ENCODE measurements at places on chromosomes 7 and 10.

GRCh38 chr7:20438248-20438647 lies 107.5 kb downstream of the ITGB8 start:
- DNase-seq = no peak

DNA sequence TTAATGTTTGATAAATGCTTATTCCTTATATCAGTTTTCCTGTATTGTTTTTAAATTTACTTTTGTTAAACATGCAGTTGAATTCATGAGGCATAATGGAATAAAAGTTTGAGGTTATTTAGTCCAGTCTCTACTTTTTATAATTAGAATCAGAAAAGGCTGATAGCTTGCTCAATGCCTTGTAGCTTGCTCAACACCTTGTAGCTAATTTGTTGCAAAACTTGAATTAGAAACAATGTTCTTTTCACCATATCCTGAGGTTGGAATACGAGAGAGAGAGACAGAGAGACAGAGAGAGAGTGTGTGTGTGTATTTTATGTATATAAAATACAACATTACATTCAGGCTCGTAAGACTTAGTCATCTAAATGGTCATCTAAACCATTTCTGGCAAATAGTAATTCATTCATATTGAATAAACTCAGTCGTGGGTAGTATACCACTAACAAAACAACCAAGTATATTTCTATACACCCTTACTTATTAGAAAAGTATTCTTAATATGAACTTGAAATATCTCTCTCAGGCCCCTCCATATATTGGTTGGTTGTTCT lies 243.5 kb downstream of the ADK start:
- no peak for DNase-seq

- DNase-seq = no peak
Observed at GRCh38 chr10:97573672-97574071, 1.1 kb downstream of the ANKRD2 start.

GRCh38 chr10:43576580-43576979 lies 2.2 kb upstream of the ZNF239 start:
- no peak for DNase-seq

DNA sequence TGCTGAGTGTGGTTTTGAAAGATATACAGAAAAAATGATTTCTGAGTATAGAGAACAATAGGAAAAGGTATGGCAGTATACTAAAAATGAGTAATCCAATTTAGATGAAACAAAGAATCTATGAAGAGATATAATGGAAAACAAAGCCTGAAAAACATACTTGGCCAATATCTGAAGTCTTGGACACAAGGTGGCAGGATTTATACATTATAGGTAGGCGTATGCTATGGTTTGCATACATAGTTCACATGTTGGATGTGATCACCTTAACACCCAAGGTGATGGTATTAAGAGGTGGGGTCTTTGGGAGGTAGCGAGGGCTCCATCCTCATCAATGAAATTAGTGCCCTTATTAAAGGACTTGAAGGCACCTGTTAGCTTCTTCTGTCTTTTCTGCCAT lies 34.5 kb upstream of the BPGM start:
- no peak for DNase-seq

- DNase-seq = peak; percentile 52
Observed at GRCh38 chr10:47257396-47258120, 42.4 kb upstream of the GDF10 start.

DNA sequence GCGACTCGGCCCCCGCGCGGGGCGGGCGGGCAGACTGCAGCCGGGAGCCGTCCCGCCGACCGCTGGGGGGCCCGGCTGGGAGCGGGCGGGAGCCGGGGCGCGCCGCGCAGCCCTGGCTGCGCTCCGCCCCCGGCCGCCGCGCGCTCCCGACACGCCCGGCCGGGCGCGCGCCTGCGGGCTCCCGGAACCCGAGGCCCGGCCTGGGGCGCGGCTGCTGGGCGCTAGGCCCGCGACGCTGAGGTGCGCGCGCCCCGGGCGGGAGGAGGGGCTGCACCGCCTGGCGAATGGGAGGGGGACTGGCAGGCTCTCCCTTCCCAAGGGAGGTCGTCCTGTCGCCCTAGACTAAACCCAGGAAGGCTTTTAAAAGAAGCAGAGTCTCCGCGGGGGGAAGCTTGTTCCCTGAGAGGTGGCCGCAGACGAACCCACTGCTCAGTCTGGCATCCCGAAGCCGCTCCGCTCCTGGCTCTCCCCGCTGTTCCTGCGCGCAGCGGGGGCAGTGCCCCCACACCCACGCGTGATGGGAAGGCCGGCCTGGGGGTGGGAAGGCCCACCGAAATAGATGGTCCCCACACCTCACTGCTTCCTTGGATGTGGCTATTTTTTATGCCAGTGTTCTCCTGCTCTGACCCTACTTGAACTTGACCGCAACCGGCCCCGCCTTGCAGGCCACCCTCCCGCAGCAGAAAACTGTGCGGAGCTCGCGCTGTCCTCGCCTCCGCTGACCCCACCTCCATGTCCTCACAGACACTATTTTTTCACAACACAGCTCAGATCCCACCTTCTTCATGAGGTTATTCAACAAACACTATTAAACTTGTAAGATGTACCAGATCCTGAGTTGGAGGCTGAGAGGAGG lies at the start of gene VOPP1:
VOPP1 (minus strand) TSS at position 125 of the 856 bp plus-strand sequence. CDS start 178 bp downstream, outside the sequence.
- DNase-seq = peak; percentile 63

GRCh38 chr10:98378722-98379121 lies 36.3 kb downstream of the PYROXD2 start:
- DNase-seq = no peak

- DNase-seq = no peak
Observed at GRCh38 chr10:62036186-62037081, 134.9 kb downstream of the ARID5B start.

DNA sequence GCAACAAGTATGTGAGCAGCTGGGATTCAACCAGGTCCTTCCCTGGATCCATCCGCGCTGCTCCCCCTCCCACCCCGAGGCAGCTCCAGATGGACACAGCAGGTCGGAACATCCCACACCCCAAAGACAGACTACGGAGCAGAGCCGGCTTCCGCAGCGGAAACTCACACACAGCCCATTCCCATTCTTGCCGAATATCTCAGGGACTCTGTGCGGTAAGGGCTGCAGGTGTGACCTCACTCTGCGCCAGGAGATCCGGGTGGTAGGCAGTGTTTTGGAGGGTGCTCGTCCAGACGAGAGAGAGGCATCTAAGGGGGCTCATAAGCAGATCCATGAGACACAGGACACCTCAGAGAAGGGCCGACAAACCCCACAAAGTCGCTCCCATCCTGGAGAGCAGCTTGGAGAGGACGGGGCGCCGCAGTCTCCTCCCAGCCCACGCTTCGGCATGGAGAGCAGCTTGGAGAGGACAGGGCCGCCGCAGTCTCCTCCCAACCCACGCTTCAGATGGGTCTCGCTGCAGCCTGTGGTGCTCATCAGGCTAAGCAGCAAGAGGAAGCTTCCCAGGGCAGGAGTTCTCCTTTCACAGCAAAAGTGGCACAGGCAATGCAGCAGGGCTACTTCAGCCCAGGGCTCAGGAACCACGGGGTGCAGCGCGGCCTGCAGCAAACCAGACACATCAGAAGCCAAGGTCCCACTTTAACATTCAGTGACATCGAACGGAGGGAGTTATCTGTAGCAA lies 179.9 kb downstream of the DIP2C start:
- no peak for DNase-seq

DNA sequence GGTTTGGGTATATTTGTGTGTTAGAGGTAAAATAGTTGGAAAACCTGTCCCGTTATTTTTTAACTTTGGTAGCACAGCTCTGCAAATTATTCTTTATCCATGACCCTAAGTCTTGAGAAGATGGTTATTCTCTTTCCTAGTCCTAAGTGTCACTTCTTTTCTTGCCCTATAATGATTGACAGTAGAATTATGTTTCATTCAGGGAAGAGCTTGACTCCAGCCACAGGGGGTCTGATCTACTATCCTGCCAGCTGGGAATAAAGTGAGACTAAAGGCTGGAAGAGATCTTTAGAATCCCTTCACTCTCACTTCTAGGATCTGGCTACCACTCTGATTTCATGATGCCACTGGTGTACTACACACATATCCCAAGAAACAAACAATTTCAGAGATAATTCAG lies 90.4 kb downstream of the PHTF2 start:
- no peak for DNase-seq

DNA sequence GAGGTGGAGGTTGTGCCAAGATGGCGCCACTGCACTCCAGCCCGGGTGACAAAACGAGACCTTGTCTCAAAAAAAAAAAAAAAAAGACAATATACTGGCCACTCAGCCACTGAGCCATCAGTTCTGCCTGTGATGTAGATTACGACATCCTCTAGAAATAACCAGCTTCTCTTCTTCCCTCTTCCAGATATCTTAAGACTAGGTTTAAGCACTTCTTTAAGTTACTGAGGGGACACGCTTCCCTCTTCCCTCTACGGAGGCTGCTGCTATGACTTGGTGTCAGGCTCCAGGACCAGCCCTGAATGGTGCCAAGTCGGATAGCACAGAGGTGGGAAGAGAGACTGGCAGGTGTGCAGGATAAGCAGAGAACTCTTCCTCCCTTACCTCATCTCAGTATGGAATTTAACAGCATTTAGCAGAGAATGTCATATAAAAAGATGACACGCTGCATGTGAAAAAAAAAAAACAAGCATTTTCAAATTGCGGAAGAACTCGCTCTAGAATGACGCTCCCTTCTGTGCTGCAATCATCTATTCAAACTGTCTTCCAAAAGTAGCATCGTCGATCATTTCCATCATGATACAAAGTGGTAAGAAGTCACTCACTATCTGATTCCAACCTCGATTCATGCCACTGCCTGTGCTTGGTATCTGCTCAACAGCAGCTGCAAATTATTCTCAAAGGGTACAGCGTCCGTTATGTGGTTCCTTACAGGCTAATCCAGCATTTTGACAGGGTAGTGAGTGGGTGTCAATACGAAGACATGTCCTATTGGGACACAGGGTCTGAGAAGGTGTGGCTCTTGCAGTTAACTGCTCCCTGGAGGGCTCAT lies 13.8 kb downstream of the DAGLB start:
- DNase-seq = no peak

DNA sequence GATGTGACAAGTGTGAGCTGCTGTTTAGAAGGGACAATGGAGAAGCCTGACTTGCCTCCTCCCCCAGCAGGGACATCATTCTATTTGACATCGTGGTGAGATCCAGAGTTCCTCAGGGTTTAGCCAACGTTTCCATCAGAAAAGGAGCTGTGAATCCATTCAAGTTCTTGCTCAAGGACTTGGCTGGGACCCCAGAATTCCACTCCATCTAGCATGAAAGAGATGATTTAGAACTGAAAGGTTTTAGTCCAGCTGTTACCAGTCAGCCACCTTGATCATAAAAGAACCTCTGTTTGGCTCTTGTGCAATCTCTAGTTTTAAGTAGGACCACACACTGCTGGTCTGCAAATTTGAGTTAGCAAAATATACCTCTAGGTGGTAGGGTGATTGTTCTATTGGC lies 337.6 kb downstream of the FRMD4A start:
- DNase-seq = no peak

DNA sequence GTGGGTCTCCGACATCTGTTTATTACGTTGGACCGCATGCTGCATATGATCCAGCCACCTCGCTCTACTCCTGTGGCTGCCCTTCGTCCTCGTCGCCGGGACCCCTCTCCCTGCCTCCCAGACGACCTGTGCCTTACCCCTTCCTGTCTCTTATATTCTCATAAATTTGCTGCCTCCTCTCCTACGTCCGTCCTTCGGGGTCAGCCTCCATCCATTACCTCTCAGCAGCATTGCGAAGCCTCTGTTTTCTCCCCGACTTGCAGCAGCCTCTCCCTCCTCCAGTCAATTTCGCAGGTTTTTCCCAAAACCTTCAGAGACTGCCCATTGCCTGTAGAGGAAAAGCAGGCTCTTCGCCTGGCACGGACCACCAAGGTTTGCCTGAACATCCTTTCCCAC lies 39.4 kb upstream of the LEP start:
- no peak for DNase-seq

DNA sequence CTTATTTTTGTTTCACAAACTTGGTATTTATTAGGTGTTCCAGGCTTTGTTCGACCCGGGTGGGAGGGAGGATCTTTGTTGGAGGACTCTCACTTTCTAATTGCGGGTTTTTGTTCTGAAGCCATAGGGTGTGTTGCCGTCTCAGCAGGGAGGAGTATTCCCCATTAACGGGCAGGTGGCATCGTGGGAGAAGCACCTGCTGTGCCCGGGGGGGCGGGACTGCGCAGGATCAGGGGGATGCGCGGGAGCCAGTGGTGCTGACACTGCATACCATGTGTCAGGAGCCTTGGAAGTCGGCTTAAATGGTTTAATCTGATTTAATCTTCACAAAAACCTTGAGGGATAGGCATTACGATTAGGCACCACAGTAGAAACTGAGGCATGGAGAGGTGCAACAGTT lies 113.0 kb downstream of the MGMT start:
- no peak for DNase-seq

- DNase-seq = no peak
Observed at GRCh38 chr7:100366411-100367250, 6.7 kb upstream of the PILRA start.

DNA sequence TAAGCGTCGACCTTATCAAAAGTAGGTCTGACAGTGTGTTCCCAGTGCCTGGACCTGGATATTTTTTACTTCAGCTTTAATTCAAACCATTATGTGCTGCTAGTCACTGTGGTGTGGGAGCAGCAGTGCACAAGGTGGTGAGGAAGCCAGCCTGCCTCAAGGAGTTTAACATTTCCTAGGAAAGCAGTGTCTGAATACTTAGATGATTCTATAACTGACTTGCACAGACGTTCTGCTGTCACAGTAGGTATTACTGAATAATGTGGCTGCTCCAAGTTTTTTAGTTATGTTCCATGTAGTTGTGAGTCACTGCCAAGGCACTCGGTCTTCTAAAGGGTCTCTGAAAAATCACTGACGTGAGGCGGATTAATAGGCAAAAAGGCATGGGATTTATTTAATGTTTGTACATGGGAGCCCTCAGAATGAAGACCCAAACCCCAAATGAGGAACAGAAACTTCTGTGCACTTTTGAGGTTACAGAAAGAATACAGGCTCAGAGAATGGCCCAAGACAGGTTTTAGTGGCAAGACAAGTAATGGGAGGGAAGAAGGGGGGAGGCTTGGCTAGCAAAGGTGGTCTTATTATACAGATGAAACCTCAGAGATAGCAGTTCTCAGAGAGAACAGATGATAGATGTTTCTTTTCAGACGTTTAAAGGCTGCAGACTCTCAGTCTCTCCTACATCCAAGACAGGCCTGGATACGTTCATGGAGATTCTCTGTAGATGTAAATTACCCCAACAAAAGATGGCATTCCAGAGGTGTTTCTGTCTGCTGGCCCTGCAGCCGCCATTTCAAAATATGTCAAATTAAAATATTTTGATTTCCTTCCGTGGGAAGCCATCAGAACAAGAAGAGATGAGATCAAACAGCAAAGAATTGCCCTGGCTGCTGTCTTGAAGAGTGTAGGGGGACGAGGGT lies 209.3 kb downstream of the SDK1 start:
- DNase-seq = no peak

- DNase-seq = no peak
Observed at GRCh38 chr10:73915206-73915851, 4.4 kb downstream of the PLAU start.

GRCh38 chr7:102942868-102943267 lies 30.1 kb downstream of the LRRC17 start:
- no peak for DNase-seq

DNA sequence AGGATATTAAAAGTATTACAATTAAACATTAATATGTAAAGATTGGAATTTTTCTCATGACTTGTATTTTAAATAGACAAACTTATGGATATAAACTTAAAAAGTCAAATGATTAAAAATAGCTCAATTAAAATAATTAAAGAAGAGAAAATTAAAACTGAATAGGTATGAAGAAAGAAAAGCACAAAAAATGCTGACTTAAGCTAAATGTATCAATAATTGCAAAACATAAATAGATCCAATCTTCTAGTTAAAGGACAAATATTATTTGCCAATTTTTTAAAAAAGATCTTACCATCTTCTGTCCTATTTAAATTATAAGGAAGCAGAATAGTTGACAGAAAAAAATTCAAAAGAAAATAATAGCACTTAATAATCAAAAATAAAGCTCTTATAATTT lies 646.3 kb upstream of the ANKRD30A start:
- no peak for DNase-seq

Measured in KG1 (cell line).